ENCODE measurements at places on chromosomes 6 and 20.

- no peak for DNase-seq
Measured at GRCh38 chr20:38175304-38176180, 10.5 kb upstream of the TGM2 start.

GRCh38 chr6:116101302-116101718 lies 657 bp downstream of the NT5DC1 start:
- no peak for DNase-seq

- no peak for DNase-seq
Measured at GRCh38 chr6:160070427-160070826, 51.2 kb upstream of the SLC22A1 start.

DNA sequence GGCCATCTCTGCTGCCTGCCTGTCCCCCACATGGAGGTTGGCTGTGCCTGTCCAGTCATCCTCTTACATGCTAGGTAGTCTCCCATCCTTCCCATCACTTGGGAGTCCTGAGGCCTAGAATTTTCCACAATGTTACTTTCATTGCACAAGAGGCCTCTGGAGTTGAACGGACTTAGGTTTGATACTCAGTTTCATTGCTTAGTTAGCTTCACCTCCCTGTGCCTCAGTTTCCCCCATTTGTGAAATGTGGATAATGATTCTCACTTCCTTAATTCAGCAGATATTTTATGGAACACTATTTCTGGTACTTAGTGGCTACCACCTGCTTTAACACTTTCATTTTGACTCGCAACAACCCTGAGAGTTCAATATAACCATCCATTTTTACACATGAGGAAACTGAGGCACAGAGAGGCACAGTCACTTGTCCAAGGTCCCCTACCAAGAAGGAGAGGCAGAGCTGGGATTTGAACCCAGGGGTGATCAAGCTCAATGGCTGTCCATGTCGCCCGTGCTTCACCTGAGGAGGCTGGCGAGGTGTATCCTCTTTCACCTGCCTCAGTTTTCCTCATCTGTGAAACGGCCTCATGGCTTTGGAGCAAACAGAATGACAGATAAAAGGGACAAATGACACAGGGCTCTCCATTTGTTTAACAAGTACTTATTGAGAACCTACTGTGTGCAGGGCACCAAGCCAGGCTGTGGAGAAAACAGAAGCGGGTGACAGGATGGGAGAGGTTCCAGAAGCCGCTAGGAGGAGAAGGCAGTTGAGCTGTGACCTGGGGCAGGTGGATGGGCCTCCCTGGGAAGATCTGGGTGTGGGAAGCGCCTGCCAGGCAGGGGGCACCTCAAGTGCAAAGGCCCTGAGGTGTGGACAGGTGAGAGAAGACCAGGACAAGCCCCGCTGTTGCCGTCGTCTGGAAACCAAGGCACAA lies 154.3 kb upstream of the PTPN1 start:
- DNase-seq: no peak

DNA sequence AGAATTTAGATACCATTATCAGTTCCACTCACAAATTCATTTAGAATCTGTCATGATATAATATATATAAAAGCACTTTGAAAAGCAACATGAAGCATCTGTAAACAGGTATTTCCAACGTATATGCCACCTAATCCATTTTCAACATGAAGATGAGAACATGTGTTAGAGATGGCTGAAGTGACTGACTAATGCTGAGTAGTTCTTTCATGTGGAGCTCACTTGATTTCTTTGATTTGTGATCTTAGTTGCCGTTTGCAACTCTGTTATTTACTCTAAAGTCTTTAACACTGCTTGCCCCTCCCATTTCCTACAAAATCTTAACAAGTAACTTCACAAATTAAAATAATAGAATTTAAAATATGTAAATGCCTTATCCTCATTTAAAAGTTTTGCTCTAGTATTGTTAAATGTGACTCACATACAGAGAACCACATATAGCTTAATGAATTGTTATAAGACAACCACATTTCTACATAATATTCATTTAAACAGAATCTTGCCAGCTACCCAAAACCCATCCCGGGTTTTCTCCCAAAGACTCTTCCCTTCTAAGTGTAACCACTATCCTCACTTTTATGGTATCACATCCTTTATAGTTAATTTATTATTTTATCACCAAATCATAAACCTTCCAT lies 78.3 kb downstream of the ME1 start:
- DNase-seq: no peak

DNA sequence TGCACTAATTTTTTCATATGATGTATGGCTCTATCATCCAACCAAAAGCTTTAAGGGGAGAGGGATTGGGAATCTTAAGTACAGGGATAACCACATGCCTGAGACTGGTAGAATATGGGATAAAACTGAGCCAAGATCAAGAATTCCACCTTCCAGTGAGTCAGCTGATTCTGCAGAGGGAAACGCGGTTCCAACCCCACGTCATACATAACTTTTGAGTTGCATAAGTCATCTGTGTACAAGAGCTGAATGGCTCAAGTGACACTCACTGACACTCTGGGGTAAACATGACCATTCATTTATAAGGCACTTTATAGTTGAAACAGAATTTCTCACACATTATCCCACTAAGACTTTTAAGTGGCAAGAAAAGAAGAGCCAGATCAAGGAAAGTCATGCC lies 16.4 kb downstream of the TRIM27 start:
- DNase-seq: peak; percentile 46

DNA sequence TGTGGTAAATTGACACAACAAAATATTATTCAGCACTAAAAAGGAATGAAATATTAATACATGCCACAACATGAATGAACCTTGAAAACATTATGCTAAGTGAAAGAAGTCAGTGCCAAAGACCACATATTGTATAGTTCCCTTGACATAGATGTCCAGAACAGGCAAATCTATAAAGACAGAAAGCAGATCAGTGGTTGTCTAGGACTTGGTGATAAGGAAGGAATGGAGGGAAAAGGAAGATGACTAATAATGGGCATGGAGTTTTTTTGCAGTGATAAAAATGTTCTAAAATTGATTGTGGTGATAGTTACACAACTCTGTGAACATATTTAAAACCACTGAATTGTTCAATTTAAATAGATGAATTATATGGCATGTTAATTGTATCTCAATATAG lies 32.5 kb downstream of the TBX18 start:
- no peak for DNase-seq

DNA sequence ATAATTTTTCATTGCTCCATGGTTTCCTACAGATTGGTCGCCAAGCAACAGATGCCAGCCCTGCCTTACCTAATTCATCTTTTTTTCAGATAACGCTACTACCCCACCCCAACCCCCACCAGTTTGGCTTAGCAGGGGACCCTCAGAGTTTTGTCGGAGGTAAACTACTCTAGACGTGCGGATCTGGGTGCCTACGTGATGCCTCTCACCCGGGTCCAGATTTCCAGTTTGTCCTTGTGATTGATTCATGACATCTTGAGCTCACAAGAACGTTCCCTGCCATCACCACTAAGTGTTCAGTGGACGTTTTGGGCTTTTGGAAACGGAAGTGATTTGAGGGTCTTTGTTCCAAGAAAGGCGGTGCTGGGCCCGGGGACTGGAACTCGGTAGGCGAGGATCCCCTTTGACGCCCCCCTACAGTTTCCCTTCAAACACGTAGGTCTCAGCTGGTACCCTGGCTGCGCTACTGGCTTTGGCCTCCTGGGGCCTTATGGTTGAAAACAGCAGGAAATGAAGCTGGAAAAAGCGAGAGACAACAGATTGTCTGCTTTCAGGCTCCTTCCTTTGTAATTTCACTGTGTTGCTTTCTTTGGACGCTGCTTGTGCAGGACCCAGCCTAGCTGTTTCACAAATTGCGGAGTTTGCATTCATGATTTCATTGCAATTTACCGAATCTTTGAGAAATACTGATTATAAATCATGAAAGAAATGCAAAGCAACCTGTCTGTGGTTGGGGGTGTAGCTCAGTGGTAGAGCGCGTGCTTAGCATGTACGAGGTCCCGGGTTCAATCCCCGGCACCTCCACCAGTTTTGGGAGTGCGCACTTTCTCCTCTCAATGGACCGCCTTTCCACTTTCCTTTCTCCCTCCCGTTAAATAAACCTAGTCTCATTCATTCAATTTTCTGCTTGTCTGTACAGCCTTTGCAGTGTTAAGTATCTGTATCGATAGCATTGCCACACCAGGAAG lies 81.0 kb downstream of the GPX5 start:
- DNase-seq: no peak

- no peak for DNase-seq
Measured at GRCh38 chr20:1309439-1309847, 19.5 kb downstream of the SDCBP2 start.

GRCh38 chr20:18187020-18187419 lies 49.4 kb downstream of the KAT14 start:
- DNase-seq: no peak

- DNase-seq: no peak
Measured at GRCh38 chr6:73030257-73030656, 195.0 kb downstream of the KHDC1L start.

- DNase-seq: no peak
Measured at GRCh38 chr6:158410784-158411183, 98.5 kb downstream of the TULP4 start.

DNA sequence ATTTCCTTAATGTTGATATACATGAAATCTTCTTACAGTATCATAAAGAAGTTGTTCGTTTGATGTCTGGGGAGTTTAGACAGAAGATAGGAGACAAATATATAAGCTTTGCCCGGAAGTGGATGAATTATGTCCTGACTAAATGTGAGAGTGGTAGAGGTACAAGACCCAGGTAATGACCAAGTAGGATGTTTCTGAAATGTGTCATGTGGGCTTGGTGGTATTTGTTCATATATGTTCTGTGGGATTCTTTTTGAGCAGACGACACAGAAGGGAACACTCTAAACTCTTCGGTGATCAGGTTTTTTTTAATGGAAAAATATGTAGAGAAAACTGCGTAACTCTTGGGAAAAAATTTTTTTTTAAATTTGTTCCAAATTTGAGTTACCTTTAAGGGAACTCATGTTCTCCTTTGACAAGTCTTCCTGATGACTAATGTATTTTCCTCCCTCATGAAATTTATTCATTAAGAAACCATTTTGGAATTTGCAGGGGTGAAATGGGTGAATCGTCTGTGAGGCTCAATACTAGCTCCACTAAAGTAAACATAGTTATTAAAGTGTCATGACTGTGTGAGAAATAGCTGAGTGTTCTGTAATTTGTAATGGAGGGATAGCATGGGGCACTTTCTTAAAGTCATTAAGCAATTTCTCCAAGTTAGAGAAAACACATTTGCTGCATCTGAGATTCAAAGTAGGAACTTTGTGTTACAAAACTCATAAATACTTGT lies 100.6 kb downstream of the MAP3K4 start:
- peak; percentile 41 for DNase-seq

DNA sequence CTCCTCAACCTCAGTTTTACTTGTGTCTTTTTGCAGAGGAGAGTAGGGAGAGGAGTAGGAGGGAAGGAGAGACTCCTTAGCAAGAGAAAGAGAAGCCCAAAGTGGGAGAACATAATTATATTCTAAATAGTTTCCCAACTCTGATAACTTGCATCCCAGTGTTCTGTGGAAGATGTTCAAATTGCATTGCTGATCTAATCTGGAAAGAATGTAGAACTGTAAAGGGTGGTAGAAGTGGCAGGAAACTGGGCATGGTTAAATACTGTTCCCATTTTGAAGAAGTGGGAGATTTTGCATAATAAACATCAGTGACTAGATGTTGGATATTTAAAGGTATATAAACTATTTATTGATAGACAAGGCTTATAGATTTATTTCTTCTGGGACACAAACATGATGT lies 42.6 kb upstream of the HMGN3 start:
- no peak for DNase-seq

GRCh38 chr20:52001999-52002666 lies 189.4 kb downstream of the ZFP64 start:
- DNase-seq: no peak

- peak; percentile 98 for DNase-seq
Measured at GRCh38 chr6:11766589-11767450, 11.8 kb downstream of the ADTRP start.

DNA sequence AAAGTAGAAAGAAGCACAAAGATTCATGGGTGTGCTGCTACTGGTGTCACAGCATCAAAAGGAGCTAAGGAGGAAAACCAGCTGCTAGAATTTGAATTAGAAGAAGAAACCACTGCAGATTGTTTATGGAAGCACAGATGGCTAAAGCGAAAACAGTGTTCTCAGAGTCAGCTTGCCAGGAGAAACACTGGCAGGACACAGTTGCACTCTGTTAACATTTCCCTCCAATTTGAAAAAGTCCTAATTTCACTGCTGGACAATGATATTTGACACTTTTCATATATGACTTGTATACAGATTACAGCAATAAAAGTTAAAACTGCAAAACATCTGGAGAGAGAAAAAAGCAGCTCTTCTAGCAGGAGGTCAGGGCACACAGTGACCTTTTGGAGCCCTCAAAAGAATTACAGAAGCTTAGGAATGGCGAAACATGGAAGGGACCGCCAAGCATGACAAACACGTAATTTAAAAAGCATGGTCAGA lies 314.5 kb downstream of the COL12A1 start:
- DNase-seq: no peak

Measured in AG04449 (cell line).